Stimulated activated CD8-positive, alpha-beta memory T cell treated with anti-CD3 and anti-CD28 coated beads, Interleukin-4, amount 100 ng/mL, for 1 hour (primary cell): ENCODE measurements at places on chromosomes 4 and X.
A peak's percentile ranks its signal among the peaks of the same experiment; 100 is the strongest.

GRCh38 chr4:150782311-150782710 lies 200.4 kb downstream of the MAB21L2 start:
- no peak for DNase-seq

GRCh38 chrX:93422693-93423092 lies 250.7 kb downstream of the NAP1L3 start:
- DNase-seq, result no peak

GRCh38 chrX:63475200-63475599 lies 124.1 kb upstream of the SPIN4 start:
- no peak for DNase-seq

- DNase-seq, result no peak
Measured at GRCh38 chr4:3683744-3684421, 82.3 kb upstream of the ADRA2C start.

GRCh38 chr4:99790796-99791617 lies 25.6 kb upstream of the DAPP1 start:
- no peak for DNase-seq

DNA sequence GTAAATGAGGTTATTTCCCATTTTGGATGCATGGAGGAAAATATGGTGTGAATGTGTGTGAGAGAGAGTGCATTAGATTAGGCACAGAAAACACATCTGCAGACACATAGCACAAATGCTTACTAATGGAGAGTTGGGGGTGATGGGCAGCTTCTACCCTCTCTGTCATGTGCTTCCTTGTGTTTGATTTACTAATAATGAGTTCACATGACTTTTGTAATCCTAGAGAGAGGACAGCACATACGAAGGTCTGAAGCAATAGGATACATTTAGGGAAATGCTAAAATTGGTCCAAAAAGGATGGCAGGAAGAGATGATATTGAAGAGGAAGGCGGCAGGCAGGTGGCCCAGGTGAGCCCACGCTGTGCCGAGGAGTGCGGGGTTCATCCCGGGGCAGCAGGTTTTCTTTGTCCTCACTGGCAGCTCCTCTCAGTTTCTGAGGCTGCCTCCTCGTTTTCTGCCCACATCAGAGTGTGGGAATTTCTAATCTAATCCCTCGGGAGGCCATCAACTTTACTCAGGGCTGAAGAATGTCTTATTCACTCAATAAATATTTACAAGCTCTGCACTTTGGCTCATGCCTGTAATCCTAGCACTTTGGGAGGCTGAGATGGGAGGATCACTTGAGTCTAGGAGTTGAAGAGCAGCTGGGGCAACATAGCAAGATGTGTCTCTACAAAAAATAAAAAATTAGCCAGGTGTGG lies 15.9 kb upstream of the MAP9 start:
- DNase-seq, result no peak

DNA sequence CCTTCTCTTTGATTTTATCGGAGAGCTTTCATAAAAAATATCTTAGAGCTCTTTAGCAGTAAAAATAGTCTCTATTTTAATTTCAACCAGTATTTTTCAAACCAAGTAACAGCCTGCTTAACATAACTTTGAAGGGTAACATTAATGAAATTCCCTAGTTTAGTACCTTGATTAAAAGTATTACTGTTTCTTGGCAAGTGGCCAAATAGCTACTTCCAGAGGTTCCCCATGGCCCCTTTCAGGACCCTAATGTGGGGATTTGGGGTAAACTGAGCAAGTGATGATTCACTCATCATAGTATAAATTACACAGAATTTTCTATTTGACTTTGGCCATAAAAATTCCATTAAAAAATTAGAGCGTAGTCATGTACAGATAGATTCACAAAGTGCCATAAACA lies 211.0 kb downstream of the CAMK2D start:
- DNase-seq, result no peak

DNA sequence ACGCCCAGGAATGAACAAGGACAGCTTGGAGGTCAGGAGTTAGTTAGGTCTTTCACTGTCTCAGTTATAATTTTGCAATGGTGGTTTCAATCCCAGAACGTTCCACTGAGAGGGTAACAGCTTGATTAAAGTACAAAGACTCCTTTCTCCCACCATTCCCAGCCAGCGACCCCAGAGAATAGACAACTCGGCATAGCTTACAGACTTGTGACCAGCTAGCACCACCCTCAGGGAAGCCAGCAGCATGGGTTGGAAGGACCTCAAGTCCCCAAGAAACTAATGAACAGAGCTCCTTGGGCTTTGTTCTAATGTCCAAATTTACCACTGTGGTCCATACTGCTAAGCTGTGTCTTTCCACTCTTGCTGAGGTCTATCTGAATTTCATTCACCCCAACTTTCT lies 72.0 kb upstream of the MED14 start:
- DNase-seq, result no peak

GRCh38 chrX:15579778-15580747 lies 20.7 kb downstream of the ACE2 start:
- DNase-seq, result no peak

DNA sequence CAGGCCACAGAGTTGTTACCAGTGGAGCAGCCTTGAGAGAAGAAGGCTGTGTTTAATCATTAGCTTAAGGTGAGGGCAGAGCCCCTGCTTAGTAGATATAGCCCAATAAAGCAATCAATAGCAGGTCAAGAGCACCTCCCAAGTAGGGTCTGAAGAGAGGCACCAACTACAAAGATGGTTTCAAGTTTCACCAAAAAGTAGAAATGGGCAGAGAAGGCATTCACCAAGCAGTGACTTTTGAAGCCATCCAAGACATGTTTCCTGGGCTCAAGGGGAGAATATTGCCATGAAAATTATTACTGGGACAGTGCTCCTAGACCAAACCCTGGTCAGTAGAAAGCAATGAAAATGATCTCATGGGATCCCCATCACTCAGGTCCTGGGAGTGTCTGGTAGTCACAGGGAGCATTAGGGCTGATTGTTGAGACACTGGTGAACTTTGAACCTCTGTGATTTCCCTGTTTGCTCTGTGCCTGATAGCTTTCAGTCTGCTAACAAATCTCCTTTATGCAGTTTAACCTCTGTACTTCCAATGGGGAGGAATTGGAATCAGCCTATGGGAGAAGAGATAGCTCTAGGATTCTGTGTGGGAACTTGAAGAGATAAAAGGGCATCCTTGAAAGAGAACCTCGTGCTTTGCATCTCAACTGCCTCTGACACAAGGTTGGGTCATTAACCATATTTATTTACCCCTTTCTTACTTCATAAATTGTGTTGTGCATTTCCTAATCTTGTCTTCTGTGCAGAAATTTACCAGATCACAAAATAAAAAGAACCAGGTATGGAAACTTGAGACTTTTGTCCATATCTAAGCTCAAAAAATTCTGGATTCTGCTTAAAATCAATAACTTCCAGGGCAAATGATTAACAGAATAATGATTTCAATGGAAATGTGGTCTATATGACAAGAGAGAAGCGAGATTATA lies 9.3 kb upstream of the OTC start:
- DNase-seq, result no peak

DNA sequence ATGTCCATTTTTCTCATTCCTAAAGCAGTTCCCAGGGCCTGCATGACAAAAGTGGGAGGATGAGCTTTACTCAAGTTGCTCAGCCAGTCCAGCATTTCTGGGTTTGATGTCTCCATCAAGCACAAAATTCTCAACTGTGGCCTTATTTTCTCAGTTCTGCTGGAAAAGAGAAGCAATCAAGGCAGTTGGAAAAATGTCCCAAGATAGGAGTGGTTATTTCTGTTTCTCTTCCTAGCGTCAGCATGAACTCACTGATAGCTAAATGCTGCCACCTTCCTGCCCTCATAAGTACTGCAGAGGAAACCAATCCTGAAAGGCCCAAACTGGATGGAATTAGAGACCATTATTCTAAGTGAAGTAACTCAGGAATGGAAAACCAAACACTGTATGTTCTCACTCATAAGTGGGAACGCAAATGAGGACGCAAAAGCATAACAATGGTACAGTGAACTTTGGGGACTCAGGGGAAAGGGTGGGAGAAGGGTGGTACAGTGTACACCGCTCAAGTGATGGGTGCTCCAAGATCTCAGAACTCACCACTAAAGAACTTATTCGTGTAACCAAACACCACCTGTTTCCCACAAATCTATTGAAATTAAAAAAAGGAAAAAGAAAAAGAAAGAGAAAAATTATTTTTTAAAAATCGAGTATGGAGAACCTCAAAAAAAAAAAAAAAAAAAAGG lies 29.6 kb downstream of the ADH7 start:
- peak; percentile 29 for DNase-seq

- DNase-seq, result no peak
Measured at GRCh38 chr4:168758351-168758876, 251.6 kb downstream of the CBR4 start.

DNA sequence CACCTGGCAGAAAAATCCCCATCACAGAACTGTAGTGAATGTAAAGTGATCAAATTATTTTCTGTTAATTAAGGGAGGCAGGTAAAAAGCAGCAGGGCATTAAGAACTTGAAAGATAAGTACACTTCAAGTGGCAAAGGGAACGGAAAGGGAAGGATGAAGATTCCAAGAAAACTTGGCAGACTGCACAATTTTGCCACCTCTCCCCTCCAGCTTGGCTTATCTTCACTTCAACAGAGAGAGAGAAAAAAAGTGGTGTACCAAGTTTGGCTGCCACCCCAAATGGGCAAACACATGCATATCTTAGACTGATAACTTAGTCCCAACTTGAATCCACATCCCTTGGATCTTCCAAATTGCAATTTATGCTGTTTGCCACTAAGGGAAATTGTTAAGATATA lies 598.1 kb upstream of the ACTRT1 start:
- DNase-seq, result no peak

DNA sequence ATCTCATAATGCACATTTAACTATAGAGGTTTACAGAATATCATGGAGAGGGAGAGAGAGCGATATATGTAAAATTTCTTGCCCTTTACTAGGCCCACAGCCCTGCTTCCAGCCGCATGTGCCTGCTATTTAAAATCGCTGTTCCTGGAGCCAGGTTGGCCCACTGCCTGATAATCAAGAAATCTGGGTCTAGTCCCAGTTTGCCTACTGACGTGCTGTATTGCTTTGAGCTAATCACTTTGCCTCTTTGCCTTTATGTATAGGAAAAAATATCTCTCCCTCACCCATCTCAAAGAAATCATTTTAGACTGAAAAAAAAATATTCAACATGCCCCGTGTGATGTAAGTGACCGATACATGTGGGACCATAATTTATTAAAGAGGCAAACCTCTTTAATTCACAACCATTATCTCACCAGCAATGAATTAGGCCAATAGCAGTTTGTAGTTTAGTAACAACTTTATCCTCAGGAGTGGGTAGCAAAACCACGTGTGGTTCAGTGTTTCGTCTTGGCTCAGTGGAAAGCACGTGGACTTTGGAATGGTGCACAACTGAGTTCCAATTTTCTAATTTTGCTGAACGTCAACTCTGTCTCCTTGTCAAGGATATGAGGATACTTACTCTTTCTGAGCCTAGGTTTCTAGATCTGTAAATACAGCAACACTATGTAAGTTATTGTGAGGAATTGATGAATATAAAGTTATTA lies 62.6 kb downstream of the GRXCR1 start:
- no peak for DNase-seq

- DNase-seq, result no peak
Measured at GRCh38 chr4:149045731-149046130, 603.5 kb upstream of the NR3C2 start.

DNA sequence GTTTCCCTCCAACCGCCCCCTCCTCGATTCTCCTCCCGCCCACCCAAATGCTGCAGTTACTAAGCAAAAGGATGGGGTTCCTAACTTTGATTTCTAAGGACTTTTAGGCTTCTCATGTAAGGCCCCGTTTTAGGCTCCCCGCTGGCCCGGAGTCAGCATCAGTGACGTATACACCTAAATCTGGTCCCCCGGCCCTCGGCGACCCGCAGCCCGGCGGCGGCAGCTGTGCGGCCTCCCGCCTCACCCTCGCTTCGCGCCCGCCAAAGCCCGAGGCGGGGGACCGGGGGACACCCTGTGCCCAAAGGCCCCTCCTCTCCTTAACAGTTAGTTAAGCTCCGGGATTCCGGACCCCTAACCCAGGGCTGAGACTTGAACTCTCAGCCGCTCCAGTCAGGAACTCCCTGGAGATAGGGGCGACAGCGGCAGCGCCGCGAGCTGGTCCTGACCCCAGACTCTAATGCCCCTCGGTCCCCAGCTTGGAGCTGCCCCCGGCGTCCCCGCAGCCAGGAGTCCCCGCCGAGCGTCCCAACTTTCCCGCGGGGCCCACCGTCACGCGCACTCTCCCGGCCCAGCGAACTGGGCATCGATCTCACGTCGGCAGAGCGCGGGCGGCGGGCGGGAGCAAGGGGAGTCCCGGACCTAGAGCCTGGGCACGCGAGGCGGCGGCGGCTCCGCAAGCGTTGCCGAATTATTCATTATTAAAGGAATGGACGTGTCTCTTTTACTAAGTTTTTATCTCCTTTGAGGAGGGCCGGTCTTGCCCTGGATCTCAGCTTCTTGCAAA lies 1.5 kb upstream of the NR3C2 start:
- DNase-seq, result no peak

DNA sequence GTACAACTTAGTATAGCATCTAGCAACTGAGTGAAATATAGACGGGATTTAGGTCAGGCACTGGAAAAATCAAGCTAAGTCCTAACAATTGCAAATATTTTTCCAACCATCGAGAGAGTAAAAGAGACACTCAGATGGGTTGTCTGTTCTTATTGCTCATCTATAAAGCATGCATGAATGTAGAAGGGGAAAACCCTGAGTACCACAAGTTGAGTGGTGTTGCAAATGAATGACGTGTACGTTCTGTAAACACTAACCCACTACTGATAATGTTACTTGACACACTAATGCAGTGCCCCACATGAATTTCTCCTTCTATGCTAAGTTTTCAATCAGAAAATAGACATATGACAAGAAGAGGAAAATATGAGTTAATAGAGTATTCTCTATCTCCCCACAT lies 211.2 kb downstream of the COX18 start:
- no peak for DNase-seq

- no peak for DNase-seq
Measured at GRCh38 chr4:122163767-122164166, 11.6 kb downstream of the BLTP1 start.

- no peak for DNase-seq
Measured at GRCh38 chr4:84977396-84977795, 10.9 kb upstream of the WDFY3 start.

- no peak for DNase-seq
Measured at GRCh38 chr4:184384810-184385557, 89.4 kb downstream of the IRF2 start.

DNA sequence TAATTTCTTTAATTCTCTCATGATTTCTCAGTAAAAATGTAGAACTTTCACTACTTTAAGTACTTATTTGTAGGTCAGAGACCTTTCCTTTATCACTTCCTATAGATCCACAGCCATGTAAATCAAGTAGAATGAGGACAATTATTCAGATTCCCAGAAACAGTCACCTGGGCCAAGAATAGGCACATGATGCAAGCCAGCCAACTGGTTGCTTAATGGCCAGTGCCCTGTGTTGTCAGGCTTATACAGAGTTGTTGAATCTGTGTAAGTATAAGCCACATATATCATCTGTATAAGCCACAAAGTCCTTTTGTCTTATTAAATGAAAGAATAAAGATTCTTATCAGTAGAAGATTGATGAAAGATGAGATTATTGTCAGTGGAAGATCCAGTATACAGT lies 5.2 kb downstream of the BANK1 start:
- no peak for DNase-seq

GRCh38 chrX:70172221-70172620 lies 5.1 kb upstream of the DGAT2L6 start:
- no peak for DNase-seq

- no peak for DNase-seq
Measured at GRCh38 chr4:35963383-35963782, 280.9 kb downstream of the ARAP2 start.

GRCh38 chr4:25117274-25117673 lies 43.0 kb downstream of the SEPSECS start:
- DNase-seq, result no peak
